Activated naive CD4-positive, alpha-beta T cell (primary cell): ENCODE measurements at places on chromosomes 12 and 14.

GRCh38 chr14:96121660-96122395, 82.7 kb downstream of the C14orf132 start:
- no peak for DNase-seq

DNA sequence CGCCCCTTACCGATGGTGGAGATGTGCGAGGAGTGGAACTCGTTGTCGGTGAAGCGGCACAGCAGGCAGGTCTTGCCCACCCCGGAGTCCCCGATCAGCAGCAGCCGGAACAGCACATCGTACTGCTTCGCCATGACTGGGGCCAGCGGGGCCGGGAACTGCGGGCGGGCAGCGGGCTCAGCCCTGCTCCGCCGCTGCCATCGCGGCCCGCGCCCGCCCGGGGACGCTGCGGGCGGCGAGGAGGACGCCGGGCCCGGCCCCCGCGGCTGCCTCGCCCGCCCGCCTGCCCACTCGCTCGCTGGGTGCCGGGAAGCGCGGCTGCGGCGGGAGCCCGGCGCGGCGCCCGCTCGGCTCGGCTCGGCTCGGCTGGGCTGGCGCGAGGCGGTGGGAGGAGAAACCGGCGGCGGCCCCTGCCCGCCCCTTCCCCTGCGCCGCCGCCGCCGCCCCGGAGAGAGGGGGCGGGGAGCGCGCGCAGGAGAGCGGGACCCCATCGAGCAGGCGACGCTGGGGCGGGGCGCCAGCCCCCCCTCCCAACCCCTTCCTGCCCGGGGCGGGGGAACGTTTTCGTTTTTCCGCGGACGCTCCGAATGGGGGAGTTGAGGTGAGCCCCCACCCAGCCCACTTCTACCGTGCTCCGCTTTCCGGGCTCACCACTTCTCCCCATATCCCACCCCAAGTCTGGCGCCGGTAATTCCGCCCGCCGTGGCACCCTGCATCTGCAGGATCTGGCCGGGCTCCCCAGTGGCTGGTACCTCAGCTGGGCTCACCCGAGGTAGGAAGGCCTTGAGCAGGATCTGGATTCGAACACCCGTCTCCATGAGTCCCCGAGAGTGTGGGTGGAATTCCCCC, at the start of gene RAB15:
Gene RAB15 (minus strand): TSS at position 394 of the 849 bp plus-strand sequence. CDS start 260 bp downstream, at position 134.
- DNase-seq: peak; percentile 46

DNA sequence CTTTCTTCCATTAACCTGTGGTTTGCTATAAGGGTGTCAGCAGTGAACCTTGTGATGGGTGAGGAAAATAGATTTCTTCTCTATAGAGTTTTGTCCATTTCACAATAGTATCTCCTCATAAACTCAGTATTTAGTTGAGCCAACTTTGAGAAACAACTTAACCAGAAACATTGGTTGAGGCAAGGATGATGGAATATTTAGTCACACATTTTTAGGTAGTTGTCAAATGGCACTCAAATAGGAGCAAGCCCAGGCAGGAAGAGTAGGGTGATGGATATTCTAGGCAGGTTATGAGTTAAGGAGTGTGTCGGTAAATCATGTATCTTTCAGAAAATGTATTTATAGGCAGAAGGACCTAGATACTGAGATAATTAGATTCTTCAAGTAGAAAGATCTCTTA, 1267.6 kb downstream of the SLC16A7 start:
- DNase-seq: no peak

- DNase-seq: no peak
Measured at GRCh38 chr12:45138609-45139008, 77.3 kb upstream of the ANO6 start.

DNA sequence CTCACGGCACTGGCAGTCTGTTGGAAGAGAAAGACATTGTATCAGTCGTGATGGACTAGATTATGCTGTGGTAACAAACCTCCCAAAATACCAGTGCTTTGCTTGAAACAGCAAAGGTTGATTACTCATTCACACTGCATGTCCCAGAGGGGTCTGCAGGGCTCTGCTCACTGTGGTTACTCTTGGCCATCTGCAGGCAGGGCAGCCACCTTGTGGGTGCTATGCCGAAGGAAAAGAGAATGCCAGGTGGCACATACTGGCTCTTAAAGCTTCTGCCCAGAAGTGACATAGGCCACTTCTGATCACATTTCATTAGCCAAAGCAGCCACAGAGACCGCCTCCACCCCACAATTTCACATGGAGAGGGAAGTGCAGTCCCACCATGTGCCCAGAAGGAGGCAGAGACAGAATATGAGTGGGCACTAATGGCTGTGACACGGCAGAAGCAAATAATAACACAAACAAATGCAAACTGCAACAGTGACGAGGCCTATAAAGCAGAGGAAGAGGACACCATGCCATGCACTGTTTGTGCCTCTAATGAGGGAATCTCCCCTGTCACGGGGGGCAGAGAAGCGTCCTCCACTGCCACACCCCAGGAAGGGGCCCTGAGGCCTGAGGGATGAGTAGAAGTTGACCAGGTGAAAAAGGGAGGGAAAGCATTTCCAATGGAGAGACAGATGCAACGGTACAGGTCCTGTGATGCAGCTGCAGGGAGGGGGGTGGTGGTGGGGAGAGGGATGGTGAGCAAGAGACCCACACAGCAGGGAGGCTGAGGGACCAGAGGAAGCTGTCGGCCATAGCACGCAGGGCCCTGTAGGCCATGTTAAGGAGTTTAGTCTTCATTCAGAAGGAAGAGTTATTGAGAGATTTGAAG, 51.7 kb upstream of the KICS2 start:
- no peak for DNase-seq

- DNase-seq: peak; percentile 14
Measured at GRCh38 chr12:54390668-54391551, 6.4 kb upstream of the ZNF385A start.

DNA sequence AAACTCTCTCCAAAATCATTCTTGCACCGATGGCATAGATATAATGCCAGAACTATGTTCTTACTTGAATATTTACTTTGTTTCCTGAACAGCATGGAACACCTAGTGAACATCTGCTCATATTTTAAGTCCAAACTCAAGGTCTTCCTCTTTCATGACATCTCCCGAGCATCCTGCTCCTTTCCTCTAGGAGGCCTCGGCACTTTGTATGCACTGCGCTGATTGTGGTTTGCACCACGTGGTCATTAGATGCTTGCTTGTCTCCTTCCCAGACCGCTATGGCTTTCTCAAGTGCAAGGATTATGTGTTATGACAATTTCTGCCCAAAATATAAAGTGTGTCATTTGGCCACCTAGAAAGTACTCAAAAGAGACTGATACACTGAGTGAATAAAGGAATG, 912.0 kb downstream of the GALC start:
- no peak for DNase-seq

DNA sequence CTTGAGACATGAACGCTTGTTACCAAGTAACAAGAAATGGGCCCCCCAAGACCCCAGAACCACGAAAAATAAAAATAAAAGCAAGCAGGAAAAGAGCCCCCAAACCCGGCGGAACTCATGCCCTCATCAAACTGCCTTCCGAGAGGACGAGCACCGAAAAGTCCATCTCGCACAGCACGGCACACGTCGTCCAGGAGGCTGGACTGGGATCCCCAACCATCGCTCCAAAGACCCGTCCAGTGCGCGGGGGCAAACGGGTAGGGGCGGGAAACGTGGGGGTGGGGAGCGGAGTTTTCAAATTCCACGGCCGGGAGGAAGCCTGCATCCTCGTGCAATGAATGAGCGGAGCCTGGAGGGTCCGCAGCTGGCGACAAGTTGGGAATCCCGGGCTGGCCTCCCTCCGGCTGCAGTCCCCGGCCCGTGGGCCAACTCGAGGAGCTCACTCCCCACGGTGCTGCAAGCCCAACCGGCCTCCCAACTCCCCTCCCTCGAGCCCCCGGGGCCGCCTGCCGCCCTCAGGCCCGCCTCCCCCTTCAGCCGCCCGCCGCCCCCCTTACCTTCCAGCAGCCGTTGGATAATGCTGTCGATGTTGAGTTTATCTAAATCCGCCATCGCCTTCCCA, 484 bp downstream of the PPP1CC start:
- DNase-seq: no peak

DNA sequence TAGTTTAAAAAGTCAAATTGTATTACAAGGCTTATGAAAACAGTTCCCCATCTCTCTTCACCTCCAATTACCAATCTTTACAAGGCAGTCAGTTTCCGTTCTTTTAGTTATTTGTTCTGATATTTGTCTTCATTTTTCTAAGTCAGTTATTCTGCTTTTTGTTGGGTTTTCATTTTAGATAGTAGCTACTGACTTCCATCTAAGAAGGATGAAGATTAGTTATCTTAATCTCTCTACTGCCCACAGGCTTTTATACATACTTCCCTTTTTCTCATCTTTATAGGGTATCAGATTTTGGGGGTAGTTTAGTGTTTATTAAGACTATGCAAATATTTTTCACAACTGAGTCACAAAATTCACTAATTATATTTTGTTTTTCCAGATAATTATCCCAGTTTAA, 38.4 kb downstream of the FRS2 start:
- DNase-seq: no peak

DNA sequence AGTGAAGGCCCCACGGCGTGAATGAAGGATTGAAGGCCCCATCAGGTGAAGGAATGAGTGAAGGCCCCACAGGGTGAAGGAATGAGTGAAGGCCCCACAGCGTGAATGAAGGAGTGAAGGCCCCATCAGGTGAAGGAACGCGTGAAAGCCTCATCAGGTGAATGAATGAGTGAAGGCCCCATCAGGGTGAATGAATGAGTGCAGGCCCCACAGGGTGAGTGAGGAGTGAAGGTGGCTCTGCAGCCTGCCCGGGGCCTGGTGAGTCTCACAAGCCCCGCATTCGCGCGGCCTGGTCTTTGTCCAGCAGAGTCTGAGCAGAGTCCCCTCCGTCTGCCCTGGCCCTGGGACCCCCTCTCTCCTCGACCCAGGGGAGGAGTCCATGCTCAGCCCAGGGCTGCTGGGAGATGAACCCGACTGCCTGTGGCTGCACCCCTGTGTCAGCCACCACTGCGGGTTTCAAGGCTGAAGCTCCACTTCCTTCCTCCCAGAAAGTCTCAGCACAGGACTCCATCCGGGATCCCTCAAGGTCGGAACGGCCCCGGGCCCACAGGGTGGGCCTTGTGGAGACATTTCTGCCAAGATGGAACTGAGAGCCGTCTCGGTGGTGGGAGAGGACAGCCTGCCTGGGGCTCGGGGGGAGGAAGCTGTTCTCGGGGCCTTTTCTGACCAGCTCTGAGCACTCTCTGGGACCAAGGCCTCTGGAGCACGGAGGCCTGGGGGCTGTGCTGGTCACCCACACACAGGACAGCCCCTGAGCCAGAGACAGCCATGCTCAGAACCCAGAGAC, 37.4 kb upstream of the TMEM179 start:
- DNase-seq: no peak

DNA sequence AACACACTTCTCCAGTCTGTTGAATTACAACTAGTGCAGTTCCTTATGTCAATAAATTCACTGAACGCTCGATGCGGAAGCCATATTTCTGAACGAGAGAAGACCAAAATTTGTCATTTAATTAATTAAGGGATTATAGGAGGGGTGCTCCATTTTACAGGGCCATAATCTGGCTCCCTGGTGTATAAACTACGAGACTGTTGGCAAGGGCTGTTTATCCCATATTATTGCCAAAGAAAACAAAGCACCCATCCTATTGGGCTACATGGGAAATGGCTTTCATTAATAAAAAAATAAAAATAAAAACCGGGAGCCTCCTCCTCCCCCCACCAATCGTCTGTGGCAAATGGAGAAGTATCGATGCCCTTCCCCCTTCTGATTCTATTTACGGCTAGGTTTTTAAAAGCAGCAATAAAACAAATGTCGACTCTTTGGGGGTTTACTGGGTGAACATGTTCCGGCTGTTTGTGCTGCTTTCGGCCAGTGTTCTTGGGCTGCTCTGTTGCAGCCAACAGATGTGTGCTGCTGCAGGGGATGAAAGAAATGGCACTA, 24.8 kb downstream of the ATF7 start:
- DNase-seq: no peak

DNA sequence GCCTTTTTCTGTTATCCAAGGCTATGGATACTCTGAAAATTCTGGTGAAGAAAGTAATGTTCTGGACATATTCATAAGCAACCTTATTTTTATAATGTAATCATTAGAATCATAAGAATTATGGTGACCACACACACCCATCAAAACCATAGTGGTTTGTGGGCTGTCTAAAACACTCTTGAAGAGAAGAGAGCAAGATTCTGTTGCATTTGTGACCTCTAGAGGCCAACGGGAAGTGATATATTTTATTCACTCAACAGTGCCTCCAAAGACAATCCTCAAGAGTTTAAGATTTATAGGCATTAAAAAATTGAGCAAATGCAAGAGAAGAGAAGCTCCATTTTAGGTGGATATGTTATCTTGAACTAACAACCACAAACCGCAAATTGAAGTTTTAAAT, 68.5 kb upstream of the LGR5 start:
- no peak for DNase-seq

DNA sequence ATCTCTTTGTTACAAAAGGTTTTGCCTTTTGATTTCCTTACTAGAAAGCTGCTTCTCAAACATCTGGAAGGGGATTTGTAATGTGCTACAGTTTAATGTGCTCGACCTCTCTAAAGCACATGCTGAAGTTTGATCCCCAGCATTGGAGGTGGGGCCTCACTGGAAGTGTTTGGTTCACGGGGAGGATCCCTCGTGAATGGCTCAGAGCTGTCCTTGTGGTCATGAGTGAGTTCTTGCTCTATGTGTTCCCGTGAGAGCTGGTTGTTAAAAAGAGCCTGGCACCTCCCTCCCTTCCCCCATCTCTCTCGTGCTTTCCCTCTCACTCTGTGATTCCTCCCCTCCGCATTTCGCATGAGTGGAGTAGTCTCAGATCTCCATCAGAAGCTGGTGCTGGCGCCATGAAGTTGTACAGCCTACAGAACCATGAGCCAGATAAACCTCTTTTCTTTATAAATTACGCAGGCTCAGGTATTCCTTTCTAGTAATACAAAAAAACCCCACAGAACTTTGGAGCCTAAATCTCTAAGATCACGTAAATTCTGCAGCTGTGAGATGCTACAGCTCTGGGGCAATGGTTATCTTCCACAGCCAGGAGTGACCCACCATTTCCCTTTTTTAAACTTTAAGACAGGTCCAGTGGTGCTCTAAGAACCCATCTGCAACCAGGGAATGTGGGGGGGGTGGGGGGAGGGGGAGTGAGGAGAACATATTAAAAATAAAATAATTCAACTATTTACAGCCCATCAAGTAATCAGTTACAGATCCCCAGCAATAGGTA, 214.4 kb downstream of the FOXN3 start:
- DNase-seq: no peak

DNA sequence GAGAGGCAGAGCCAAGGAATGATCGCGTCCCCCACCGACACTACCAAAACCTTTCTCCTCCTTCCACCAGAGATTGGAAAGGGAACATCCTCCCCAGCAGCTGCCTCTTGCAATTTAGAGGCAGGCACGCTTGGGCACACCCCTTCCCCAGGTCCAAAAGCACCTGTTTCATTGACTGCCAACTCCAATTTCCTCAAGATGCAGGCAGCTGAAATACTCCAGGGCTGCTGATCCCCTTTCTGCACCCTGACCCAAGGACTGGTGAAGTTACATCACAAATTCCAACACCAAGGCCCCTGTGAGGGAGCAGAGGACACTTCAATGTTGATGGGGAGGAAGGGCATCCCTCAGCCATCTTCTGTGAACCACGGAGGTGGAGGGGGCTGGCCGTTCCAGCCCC, 33.8 kb downstream of the BCL11B start:
- DNase-seq: no peak
